ENCODE measurements at places on chromosomes 6 and 20. TPM values are rescaled to one million over a fixed set of nuclear protein-coding genes. Genes with fewer than 3 reads are reported as not detected.

DNA sequence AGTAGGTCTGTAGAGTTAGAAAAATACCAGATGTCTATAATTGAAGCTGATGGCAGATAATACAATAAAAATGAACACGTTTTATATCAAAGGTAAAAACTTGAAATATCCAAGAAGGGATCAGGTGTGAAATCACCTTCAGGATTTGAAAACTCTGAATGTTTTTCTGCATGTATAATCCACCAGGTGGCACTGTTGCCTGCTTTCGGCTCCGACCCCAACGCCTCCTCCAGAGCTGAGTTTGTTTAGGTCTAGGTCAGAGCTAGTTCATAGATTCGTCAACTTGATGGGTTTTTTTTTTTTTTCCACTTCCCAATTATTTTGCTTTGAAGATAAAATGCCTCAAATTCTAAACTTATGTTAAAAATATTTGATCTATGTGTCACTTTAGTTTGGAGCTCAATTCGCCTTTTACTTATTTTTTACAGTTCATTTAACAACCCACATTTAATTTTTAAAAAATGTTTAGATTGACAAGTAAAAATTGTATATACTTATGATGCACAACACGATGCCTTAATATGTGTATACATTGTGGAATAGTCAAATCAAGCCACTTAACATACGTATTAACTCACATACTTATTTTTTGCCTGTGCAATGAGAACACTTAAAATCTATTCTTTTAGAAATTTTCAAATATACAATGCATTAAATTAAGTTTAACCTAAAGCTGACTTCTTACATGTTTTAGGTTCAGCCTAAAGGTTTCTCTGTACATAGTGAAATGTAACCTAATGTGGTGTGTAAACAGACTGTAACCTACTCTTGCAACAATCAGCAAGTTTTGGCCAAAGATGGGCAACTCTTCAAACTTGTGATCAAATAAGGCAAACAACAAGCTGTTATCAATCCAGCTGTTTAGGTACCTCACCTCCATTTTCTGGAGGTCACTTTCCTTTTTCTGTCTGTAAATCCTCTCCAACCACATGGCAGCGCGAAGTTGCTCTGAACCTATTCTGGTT, 39.4 kb upstream of the ENPP4 start:
- H3K27me3 ChIP-seq, result no peaks in the 10 kb centered on the region
- DNase-seq, result peak; percentile 40
- H3K27ac ChIP-seq, result no peak overlapping the region
- no peaks in the 10 kb centered on the region for H3K4me1 ChIP-seq

GRCh38 chr6:113315879-113316278, 541.3 kb upstream of the MARCKS start:
- DNase-seq, result peak; percentile 77
- H3K27ac ChIP-seq, result no peak overlapping the region
- H3K27me3 ChIP-seq, result no peaks in the 10 kb centered on the region

DNA sequence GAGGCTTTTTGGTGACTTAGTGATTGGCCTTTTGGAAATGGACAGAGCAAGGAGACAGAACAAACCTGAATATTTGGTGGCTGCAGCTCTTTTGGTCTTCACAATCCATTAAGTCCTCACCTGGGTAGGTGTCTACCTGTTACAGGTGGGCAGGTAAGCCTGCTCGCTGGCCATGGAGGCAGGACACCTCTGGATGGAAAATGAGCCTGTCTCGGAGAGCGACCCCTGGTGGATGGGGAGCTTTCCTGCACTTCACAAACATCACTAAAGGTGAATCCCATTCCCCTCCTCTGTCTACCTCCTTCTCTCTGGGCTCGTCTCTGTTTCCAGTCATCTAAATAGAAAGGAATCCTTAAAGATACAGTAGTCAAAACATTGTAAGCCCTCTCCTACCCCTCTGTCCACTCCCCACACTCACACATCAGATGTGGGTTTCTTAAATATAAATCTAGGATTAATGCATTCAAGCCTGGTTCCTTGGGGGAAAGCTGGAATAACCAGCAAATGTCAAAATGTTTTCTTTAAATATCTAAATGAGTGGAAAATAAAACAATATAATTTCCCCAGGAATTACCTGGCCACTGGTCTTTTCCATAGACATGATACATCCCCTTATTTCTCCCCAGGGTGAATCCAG, 304.9 kb downstream of the CDH26 start:
- no peak overlapping the region for H3K4me3 ChIP-seq
- H3K36me3 ChIP-seq, result no peaks in the 10 kb centered on the region
- no peak overlapping the region for H3K27ac ChIP-seq
- H3K27me3 ChIP-seq, result no peaks in the 10 kb centered on the region
- H3K4me1 ChIP-seq, result no peaks in the 10 kb centered on the region

SLC22A7 gene
- not detected for total RNA-seq

- DNase-seq, result no peak
- H3K27me3 ChIP-seq, result no peaks in the 10 kb centered on the region
- H3K36me3 ChIP-seq, result peaks cover 22% of the 10 kb centered on the region
- peak overlapping the region; percentile 92 for H3K27ac ChIP-seq
Measured at GRCh38 chr6:148530976-148531375, 188.3 kb downstream of the SASH1 start.

DNA sequence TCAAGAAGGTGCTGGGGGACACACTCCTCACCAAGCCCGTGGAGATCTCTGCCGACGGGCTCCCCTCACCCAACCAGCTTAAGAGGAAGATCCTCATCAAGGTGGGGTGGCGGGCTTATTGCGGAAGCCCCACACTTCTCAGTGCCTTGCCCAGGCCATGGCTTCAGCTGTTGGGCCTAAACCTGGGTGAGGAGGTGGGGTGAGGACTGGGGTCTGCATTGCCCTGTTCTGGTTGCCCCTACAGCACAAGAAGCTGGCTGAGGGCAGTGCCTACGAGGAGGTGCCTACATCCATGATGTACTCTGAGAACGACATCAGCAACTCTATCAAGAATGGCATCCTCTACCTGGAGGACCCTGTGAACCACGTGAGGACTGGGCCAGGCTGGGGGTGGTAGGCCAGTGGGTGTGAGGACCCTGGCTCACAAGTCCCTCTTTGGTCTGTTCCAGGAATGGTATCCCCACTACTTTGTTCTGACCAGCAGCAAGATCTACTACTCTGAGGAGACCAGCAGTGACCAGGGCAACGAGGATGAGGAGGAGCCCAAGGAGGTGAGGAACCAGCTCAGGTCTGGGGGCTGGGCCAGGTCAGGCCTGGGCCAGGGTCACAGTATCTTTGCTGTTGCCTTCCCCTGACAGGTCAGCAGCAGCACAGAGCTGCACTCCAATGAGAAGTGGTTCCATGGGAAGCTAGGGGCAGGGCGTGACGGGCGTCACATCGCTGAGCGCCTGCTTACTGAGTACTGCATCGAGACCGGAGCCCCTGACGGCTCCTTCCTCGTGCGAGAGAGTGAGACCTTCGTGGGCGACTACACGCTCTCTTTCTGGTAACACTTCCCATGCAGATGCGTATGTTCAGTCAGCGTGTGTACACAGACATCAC, 27.9 kb downstream of the PLCG1 start:
- DNase-seq, result no peak
- no peaks in the 10 kb centered on the region for H3K4me1 ChIP-seq
- H3K36me3 ChIP-seq, result peaks cover 44% of the 10 kb centered on the region
- no peak overlapping the region for H3K27ac ChIP-seq

Data from fibroblast of lung (primary cell).